Stimulated activated CD8-positive, alpha-beta memory T cell treated with anti-CD3 and anti-CD28 coated beads, Interleukin-4, amount 100 ng/mL, for 4 hours (primary cell): ENCODE measurements at places on chromosomes 2 and 18.

- DNase-seq = no peak
Observed at GRCh38 chr18:77004555-77005380, 127.8 kb downstream of the MBP start.

DNA sequence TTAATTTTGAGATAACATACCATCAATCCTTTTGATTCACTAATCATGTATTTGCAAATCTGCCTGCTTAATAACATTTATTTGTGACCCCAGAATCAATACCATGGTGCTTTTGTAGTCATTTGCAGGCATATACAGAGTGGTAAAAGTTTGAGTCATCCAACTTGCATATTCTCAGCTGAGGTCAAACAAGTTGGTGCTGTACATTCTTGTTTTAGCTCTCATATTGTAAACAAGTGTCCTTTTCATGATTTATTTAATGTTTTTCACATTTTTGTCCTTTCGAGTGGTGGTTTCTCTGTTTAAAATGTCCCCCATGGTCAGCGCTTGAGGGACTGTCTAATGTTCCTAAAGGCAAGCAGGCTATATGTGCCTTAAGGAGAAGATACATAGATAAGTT is 17.5 kb downstream of the RAB27B start:
- no peak for DNase-seq

DNA sequence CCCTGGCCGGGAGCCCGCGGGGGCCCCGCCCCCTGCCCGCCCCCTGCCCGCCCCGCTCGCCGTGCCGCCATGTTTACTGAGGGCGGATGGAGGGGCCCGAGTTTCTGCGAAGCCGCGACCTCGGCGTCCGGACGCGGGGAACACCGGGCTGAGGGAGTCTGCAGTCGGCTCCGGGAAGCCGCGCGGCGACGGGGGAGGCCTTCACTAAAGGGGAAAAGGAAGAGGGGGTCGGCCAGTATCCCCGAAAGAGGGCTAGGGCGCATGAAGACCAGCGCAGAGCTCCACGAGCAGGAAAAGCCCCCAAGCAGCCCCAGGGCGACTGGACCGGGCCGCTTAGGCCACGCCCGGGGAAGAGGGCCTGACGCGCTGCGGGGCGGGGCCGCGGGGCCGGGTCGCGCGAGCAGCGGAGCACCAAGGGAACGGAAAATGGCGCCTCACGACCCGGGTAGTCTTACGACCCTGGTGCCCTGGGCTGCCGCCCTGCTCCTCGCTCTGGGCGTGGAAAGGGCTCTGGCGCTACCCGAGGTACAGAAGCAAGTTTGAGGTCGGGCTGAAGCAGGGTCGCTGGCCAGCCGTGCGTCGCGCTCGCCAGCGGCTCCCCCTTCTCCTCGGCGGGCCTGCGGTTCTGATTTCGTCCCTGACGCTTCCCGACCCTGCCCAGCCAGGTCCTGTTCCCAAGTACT is at the start of the genes ATRAID and SLC5A6:
ATRAID (plus strand) TSS at position 99 of the 683 bp plus-strand sequence; CDS start at position 427, 328 bp downstream.
SLC5A6 (minus strand) TSS at position 326 of the 683 bp plus-strand sequence. CDS start 4,618 bp downstream, outside the sequence.
- DNase-seq = peak; percentile 80

GRCh38 chr2:126822115-126822514 is 76.6 kb upstream of the TEX51 start:
- no peak for DNase-seq

GRCh38 chr2:202154613-202155012 is 81.6 kb downstream of the KIAA2012 start:
- no peak for DNase-seq

GRCh38 chr18:69175681-69176080 is 225.0 kb upstream of the DOK6 start:
- no peak for DNase-seq

GRCh38 chr2:120037995-120038541 is 25.2 kb downstream of the EPB41L5 start:
- DNase-seq = no peak

GRCh38 chr2:222295368-222296062 is 3.3 kb downstream of the PAX3 start:
- DNase-seq = no peak

DNA sequence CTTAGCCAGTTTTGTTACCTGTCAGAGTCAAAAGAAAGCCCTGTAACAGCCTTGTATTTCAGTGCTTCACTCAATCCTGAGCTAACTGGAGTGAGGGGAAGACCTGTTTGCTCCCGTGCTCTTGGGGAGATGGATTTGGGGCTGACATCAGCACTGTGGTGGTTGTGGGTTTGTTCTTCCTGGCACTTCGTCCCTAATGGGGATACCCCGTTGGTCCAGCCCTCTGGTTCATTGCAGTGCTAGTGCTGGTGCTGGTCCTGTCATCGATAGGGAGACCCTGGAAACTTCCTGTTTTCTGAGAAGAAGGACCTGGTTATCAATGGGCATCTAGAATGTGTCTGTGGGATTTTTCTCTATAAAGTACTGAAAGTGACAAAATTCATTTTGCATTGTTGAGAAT is 205.4 kb downstream of the ZNF407 start:
- no peak for DNase-seq

DNA sequence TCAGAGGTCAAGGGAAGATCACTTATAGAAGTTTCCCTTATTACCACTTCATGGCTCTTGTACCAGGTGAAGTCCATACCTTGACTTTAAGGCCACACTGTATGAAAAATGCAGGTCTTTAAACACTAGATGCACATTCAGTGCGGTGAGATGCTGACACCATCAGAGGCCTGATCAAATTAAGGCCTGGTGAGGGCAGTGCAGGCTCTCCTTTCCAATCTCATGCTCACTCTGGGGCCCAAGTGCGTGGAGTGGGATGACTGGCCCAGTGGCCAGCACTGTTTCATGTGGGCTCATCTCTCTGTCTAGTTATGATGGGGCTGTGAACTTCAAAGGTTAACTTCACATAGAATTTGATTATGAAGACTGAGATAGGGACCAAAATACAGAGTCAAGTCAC is 281.1 kb downstream of the SLC4A3 start:
- DNase-seq = no peak

DNA sequence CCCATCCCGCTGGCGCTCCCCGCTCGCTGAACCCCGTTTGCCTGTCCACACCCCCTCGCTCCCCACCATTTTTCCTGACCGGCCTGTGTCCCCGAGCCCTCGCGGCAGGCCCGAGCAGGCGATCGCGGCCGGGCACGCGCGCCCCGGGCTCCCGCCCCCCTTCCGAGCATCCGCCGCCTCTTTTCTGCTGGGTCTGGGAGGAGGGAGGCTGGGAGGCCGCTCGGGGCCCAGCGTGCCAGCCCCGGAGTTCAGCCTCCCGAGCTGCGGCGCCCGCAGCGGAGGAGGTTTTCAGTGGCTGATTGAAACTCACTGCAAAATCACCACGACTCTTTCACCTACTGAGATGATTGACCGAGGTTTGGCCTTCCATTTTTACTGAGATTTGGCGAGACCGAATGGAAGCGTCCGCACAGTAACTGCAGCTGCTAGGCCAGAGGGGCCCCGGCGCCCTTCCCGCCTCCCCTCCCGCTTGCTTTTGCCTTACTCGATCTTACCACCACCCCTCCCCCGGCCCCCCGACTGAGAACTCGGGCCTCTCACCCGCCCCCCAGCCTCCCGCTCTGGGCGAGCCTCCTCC is 4.8 kb downstream of the SOX11 start:
- DNase-seq = no peak

DNA sequence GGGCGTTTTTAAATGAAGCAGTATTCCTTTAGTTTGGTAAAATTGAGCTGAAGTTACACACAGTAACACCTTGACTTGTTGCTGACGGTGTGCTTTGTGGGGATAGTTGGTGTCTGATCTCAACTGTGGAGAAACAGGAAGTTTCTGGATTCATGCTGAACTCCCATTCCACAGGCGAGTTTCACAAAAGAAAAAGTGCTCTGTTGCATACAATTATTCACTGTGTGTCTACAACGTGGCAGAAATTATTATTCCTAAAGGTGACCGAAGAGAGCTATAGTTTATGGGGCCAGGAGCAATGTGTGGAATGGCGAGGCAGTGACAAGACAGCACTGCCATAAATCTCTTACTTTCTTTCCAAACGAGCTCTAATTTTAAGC is 463 bp upstream of the CABYR start:
- DNase-seq = no peak

DNA sequence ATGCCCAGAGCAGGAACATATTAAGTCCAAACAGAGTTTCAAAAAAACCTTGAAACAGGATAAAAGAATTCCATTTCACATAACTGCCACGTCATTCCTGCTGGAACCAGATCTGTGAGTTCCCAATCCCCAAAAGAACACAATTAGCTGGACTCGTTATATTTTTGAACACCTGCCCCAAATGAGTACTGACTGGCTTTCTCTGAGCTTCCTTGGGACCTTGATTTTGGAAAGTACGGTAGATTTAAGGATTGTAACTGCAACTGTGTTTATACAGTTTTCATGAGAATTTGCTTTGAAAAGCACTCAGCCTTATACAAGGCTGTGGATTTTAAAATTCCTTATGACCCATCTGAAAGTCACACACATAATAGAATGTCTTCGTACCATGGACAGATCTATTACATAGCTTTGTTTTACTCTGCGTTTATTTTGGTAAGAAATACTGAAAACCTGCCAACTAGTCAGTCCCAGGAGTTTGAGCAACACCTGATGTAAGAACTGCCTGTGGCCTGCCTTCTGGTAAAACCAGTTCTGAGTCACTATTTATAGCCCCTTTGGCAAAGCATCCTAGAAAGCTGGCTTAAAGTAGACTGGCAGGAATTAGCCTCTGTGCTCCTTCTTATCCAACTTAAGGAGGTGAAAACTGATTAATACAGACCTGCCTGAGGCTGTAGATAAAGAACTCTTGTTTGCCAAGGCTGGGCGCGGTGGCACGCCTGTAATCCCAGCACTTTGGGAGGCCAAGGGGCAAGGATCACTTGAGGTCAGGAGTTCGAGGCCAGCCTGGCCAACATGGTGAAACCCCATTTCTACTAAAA is 48.1 kb downstream of the MERTK start:
- no peak for DNase-seq

DNA sequence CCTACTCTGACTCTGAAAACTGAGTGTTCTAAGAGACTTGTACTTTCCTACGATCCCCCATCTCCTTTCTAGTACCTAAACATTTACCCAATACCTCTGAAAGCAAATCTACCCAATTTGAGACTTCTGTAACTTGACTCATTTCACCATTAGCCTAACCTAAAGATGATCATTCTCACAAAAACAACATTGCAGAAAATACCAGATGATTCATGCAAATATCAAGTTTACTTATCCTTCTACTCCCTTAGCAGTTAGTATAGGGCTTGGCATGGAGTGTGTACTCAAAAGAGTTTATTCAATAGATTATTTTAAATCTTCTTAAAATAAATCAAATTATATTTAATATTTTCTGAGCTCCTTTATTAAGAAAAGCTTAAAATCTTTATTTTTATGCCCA is 89.6 kb downstream of the NR4A2 start:
- no peak for DNase-seq

DNA sequence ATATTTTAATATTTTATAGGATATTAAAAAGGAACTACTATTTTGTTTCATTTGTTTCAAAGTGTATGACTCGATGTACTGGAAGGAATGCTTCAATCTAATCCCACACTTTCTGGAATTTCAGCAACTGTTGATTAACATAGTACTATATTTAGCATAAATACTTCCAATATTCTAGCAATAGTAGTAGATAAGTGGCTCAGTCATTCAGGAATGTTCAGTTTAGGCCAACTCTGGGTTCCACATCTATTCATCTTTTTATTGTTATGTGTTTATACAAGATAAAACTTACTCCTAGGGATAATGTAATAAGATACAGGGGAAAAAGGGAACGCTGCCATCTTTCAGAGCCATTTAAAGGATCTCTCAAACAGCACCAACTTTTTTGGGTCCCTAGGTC is 22.3 kb upstream of the ORC2 start:
- no peak for DNase-seq

GRCh38 chr2:159902722-159903121 is 104.7 kb upstream of the CD302 start:
- DNase-seq = no peak

DNA sequence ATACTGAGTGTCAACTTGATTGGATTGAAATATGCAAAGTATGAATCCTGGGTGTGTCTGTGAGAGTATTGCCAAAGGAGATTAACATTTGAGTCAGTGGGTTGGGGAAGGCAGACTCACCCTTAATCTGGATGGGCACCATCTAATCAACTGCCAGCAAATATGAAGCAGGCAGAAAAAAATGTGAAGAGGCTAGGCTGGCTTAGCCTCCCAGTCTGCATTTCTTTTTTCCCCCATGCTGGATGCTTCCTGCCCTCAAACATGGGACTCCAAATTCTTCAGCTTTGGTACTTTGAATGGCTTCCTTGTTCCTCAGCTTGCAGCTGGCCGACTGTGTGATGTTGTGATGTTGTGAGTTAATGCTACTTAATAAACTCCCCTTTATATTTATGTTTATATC is 577.4 kb downstream of the CPS1 start:
- DNase-seq = no peak

DNA sequence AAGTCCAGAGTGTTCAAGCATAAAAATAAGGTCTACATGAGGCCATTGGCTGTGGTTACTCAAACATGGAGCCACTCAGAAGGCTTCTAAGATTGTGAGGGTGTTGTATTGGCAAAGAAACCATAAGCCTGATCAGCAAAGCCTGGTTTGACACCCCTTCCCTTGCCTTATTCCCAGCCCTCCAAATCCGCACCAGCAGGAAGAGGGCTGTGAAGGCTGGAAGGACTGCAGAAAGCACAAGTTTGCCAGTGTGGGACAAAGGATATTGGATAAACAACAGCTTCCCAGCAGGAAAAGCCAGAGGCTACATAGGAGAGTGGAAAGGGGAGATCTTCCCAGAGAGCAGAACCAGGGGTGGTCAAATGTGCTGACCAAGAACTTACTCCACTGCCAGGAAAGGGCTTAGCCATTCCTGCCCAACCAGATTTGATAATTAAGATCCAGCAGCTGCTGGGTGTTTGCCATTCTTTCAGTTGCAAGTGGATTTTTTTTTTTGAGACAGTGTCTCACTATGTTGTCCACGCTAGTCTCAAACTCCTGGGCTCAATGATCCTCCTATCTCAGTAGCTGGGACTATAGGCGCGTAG is 1.5 kb upstream of the PRKAG3 start:
- no peak for DNase-seq

DNA sequence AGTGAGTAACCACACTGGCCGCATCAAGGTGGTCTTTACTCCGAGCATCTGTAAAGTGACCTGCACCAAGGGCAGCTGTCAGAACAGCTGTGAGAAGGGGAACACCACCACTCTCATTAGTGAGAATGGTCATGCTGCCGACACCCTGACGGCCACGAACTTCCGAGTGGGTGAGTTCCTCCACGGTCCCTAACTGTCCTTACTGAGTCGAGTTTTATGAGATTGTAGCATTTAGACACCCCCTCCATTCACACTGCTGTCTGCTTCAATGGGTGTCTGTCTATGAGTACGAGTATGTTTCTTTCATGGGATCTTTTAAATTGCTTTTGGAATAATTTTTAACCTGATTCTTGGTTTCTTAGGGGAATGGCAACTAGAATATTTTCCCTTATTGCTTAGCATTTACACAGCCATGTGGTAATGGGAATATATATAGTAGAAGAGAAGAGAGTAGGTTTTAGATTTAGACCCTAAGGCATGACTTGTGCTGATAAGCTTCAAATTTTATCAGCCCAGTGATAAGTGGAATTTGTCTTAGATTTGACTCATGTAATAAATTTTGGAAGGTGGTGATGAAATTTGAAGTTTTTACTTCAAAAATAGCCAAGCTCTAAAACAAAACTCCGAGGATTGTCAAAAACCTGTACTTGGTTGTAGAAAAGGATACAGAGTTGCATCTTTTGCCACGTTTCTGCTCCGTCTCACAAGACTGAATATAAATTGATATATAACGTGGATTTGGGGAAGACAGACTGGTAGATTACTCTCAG is 188.2 kb downstream of the LTBP1 start:
- no peak for DNase-seq
